ENCODE measurements at places on chromosomes 12 and 14. TPM values are rescaled to one million over a fixed set of nuclear protein-coding genes. Genes with fewer than 3 reads are reported as not detected.

The C12orf54 gene
- total RNA-seq, result not detected

The EP400 gene
- 10.4 TPM for total RNA-seq

The SYNE3 gene
- 12.5 TPM for total RNA-seq

The ST8SIA1 gene
- 0.86 TPM for total RNA-seq

The RNASE1 gene
- not detected for total RNA-seq

The LBHD2 gene
- total RNA-seq, result not detected

The LGR5 gene
- 0.06 TPM for total RNA-seq

The PRB2 gene
- not detected for total RNA-seq

DNA sequence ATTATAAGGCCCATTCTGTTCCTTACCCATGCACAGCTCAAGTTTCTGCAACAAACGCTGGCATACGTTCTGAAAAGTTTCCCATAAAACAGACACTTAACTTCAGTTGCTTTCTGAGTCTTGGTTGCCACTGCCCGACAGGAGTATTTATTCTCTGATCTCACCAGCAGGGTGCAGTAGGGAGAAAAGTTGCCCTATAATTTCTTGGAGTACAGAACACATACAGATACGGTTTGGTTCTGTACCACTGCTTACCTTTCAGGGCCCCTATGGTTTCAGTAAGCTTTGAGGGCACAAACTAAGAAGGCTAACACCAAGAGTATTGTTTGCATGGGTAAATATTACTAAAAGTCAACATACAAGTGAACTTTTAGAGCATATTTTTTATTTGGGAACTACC is 77.9 kb downstream of the SPATA7 start:
- DNase-seq, result no peak

Measured in LHCN-M2 (cell line).